ENCODE measurements at places on chromosomes 11 and 22. TPM values are rescaled to one million over a fixed set of nuclear protein-coding genes. Genes with fewer than 3 reads are reported as not detected.

DNA sequence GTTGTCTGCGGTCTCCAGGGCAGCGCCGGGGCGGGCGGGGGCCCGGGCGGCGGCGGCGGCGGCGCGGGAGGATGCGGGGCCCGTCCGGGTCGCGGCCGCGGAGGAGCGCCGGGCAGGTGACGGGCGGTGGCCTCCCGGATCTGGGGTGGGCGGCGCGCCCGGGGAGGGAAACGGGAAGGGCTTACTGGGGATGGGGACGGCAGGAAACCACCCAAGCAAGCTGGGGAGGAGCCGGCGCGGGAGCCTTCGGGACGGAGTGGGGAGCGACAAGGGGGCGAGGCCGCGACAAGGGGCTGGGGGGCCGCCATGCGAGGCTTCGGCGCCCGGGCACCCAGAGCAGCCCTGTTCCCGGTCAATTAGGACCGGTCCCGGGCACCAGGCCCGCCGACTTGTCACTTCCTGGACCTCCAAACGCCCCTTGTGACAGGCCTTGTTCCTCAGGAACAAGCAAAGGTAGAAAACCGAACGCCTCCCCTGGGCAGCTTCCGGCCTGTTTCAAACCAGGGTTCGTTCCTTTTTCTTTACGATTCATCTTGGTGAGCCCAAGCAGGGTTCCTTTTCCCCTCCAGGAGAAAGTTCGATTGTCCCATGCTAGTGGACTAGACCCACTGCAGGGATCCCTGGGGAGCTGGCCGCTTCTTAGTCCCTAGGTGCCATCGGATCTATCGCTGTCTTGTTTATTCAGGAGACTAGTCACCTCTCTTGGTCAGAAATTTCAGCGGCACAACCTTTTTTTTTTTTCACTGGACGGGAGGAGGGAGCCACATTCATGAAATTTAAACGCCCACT, 492 bp downstream of the JHY start:
- peak; percentile 24 for DNase-seq

- no peak for DNase-seq
Observed at GRCh38 chr11:69823641-69824265, 4.5 kb upstream of the FGF3 start.

- DNase-seq, result no peak
Observed at GRCh38 chr11:43758927-43759326, 78.4 kb downstream of the HSD17B12 start.

- no peak for DNase-seq
Observed at GRCh38 chr22:19050117-19050516, 72.1 kb downstream of the DGCR2 start.

- no peak for DNase-seq
Observed at GRCh38 chr22:30578481-30578880, 4.0 kb upstream of the GAL3ST1 start.

- DNase-seq, result no peak
Observed at GRCh38 chr22:41009222-41009948, 58.2 kb downstream of the RBX1 start.

GRCh38 chr11:100612766-100613165, 74.3 kb upstream of the ARHGAP42 start:
- no peak for DNase-seq

- DNase-seq, result no peak
Observed at GRCh38 chr11:106424111-106424510, 346.6 kb downstream of the AASDHPPT start.

DNA sequence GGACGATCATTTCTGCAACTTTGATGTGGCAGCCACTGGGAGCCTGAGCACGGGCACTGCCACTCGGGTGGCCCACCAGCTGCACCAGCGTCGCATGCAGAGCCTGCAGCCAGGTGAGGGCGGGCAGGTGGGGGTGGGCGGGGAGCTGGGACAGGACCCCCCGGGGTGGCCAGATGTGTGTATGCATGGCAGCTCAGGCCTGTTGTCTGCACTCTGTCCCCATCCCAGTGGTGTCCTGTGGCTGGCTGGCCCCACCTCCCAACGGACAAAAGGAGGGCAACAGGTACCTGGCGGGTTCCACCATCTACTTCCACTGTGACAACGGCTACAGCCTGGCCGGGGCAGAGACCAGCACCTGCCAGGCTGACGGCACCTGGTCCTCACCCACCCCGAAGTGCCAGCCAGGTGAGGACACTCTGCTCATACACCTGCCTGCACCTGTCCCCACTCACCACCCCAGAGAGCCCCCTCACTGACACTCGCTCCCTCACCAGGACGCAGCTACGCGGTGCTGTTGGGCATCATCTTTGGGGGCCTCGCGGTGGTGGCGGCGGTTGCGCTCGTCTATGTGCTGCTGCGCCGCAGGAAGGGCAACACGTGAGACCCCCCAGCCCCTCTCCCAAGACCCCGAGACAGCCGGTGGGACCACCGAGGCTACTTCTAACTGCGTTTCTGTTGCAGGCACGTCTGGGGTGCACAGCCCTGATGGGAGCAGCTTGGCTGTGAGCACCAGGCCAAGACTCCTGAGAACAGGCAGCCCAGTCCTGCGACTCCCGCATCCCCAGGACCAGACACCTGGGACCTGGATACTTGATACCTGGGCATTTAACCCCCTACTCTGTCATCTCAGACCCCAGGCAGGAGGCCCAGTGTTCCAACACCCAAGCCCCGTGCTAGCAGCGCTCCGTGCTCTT, 6.7 kb downstream of the SUSD2 start:
- DNase-seq, result no peak

- no peak for DNase-seq
Observed at GRCh38 chr11:100232006-100232405, 455.1 kb upstream of the ARHGAP42 start.

- peak; percentile 33 for DNase-seq
Observed at GRCh38 chr11:122733318-122733717, 77.8 kb downstream of the UBASH3B start.

DNA sequence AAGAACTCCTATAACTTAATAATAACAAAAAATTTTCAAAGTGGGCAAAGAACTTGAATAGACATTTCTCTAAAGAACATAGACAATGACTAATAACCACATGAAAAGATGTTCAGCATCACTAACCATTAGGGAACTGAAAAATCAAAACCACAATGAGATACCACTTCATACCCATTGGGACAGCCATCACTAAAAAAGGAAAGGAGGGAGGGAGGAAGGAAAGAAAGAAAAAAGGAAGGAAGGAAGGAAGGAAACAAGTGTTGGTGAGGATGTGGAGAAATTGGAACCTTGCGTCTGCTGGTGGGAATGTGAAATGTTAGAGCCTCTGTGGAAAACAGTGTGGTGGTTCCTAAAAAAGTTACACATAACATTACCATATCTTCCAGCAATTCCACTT, 55.8 kb downstream of the MS4A13 start:
- no peak for DNase-seq

GRCh38 chr11:103920449-103920848, 116.0 kb upstream of the DDI1 start:
- DNase-seq, result no peak

GRCh38 chr11:119178166-119178680, 7.1 kb upstream of the NHERF4 start:
- DNase-seq, result no peak

GRCh38 chr11:64500176-64501013, 90.6 kb upstream of the SLC22A12 start:
- DNase-seq, result no peak

GRCh38 chr11:98194611-98195010, 826.1 kb upstream of the CNTN5 start:
- DNase-seq, result no peak

GRCh38 chr11:75878933-75879332, 63.9 kb downstream of the UVRAG start:
- no peak for DNase-seq

- DNase-seq, result no peak
Observed at GRCh38 chr22:47548953-47549740, 786.7 kb downstream of the TBC1D22A start.

DNA sequence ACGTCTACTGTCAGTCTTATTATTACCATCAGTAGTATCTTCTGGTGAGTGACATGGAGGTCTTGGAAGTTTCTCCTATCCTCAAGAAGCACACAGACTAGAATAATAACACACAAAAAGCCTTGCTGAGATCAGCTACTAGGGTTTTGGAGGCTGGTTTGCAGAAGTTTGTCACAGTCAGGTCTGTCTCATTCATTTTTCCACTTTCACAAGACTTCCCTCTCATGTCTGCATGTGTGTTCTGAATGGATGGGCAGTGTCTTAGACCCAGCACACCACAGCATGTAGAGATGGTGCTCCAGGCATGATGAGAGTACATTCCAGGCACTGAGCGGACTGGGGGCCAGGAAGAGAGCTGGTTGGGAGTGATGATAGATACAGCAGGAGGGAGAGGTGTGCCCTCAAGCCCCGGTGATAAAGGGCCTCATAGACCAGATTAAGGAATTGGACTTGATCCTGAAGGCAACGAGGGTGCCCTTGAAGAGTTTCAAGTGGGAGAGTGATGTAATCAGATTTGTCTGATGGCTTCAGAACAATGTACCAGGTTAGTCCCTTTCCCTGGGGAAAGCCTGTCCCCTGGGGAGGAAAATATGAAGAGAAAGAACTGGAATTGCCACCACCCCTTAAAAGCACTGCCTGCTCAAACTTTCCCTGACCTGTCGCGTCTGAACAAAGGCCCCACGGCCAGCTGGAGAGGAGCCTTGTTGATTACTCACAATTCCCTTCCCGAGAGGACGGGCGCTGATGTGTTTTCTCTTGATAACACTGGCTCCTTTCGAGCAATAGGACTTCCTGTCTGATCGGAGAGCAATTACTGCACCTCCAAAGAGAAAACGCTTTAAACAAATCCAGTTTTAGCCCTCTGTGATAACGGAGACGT, 45.1 kb upstream of the LMO2 start:
- DNase-seq, result peak; percentile 36

DNA sequence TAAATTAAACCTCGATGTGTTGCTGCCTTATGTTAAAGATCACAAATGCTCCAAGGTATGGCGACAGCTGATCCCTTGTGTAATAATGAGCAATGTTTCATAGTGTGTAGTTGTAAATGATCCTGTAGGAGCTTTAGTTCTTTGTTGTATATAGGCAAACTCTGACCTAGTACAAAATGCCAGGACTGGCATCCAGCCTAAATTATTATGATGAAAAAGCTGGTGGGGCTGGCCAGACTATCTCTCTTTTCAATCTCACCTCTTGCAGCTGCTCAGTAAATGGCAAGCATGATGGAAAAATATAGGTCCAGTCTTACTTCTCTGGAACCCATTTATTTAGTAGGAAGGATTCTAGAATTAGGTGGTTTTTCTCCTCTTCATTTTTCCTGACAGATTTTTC, 345.1 kb upstream of the C11orf87 start:
- DNase-seq, result no peak

DNA sequence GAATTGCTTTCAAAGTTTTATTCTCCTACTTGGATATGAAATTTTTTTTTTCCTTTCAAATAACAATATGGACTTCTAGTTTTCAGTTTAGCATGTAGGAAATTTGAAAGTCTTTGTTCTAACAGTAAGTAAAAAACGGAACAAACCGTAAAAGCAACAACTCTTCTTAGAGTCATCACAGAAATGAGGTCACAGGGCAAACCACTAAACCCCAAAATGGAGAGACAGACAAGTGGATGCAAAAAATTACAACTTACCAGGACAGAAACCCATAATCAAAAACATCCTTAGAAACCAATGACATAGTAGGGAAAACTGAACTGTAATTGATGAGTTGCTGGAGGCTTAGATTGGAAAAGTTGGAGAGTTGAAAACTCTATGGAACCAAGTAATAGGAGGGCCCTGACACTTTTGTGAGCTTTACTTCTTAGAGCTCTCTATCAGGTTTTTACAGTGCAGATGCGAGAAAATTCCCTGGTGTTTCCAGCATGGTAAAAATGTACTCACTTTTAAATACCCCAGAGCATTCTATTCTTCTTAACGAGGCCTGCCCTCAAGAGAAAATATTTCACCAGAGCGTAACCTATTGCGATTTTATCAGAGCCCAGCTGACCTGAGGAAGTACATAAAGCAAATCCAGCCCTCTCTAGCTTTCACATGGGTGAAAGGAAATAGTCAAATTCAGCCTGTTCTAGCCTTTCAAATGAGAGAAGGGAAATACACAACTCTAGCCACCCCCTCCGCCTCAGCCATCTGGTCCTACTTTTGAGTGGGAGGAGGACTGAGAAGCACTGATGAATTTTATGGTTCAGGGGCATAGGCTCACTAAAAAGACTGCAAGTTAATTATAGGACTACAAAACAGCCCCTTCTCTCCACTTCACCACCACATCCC, 39.1 kb downstream of the CASP12 start:
- DNase-seq, result no peak

DNA sequence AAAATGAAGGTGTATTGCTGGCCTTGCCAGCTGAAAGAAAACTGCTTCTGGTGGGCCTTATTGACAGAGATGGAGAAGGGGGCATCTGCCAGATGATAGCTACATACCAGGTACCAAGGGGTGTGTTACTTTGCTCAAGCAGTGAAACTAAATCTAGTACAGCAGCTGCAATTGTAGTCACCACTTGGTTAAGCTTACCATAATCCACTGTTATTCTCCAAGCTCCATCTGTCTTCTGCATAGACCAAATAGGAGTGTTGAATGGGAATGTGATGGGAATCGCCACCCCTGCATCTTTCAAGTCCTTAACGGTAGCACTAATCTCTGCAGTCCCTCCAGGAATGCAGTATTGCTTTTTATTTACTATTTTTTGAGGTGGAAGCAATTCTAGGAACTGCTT, 45.8 kb upstream of the LIN7C start:
- no peak for DNase-seq

DNA sequence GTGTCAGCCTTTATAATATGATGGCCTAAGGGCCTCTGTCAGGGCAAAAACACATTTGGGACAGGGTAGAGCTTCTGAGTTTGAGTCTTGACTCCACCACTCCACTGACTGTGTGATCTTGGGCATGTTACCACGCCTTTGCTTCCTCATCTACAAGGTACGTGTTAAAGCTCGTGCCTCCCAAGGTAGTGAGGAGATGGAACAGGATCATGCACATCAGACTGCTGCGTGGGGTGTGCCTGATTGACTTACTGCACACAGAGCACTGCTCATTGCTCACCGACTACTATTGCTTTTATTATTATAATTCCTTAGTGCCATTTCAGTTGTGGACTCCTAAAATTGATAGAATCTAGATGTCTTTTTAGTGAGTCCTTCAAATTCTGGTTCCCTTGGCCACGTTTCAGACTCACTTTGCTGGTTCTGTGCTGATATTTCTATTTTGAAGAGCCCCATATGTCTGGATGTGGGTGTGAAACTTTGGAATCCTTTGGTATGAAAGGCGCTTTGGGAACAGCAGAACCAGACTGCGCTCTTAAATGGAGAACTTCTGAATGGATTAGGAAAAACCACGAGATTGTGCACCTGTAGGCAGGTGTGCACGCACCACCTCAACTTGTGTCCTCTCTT, 44.1 kb upstream of the RAB1B start:
- no peak for DNase-seq

DNA sequence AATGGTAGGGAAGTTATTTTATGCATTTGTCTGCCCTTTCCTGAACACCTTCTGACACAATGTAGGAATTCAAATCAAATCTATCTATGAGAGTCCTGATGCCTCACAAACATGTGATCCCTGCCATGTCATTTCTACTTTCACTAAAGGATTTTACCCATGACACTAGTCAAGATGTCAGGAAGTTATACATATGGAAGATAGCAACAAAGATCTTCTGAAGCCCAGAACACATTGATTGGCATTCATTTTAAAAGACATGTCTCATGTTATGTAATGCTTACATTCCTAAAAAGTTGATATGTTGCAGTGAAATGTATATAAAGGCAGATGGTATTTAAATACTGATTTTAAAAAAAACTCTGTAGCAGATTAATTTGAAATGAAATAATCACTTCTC, 61.5 kb downstream of the FAM76B start:
- no peak for DNase-seq

The GDPD5 gene
- 16.7 TPM for total RNA-seq

The PYGM gene
- 14.3 TPM for total RNA-seq

The DAGLA gene
- total RNA-seq, result 10.6 TPM

The F2 gene
- total RNA-seq, result 21.4 TPM

Data from mucosa of gallbladder (tissue), 1 donor.